ENCODE measurements at places on chromosomes 5 and 9.

- no peak for DNase-seq
Observed at GRCh38 chr9:99561509-99561917, 260.2 kb upstream of the NR4A3 start.

- DNase-seq: no peak
Observed at GRCh38 chr9:89502038-89502601, 4.2 kb upstream of the SEMA4D start.

DNA sequence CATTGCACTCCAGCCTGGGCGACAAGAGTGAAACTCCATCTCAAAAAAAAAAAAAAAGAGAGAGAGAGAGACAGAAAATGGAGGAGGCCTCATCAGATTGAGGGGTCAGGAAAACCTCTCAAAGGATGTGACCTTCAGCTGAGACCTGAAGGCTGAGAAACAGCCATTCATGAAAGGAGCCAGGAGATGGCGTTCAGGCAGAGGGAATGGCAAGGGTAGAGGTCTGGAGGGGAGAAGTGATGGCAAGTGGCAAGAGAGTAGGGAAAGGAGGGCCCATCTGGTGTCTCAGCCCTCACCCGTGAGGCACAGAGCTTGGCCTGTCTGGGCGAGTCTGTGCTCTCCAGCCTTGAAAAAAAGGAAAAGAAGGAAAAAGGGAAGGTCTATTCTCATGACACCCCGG lies 17.0 kb downstream of the CAMK2A start:
- peak; percentile 66 for DNase-seq

- no peak for DNase-seq
Observed at GRCh38 chr5:133729800-133730199, 117.5 kb upstream of the FSTL4 start.

GRCh38 chr9:132341177-132341840 lies 13.5 kb downstream of the SETX start:
- no peak for DNase-seq

DNA sequence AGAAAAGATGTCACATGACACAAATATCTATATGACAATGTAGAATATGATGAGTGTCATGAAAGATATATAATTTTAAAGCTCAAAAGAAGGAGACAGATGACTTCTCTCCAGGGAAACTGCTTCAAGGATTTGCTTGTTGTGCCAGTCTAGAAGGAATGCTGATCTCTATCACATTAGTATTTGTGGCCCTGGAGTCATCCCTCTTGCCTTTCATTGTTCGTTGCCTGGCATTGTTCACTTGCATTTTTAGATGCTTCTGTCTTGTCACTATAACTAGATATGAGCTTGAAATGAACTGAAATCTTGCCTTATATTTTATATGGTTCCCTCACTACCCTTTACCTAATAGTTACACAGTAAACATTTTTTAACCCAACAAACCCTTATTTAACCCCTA lies 207.5 kb downstream of the ZNF608 start:
- DNase-seq: no peak

GRCh38 chr5:20102293-20102692 lies 114.3 kb upstream of the CDH18 start:
- no peak for DNase-seq

DNA sequence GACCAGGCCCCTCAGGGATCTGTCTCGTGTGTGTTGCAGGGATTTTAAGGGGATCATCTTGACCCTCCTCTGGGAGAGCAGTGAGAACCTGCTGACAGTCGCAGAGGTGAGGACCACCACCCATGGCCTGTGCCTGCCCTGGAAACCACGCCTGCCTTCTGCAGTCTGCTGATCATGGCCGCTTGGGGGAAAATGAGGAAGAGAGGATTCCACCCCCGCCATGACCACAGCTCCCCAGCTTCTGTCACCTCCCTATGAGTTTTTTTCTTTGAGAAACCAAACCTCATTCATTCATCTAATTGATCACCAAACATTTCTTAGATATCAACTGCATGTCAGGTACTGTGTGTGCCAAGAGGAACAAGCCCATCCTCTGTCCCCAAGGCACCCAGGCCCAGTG lies 46.3 kb upstream of the TDRD7 start:
- no peak for DNase-seq

- no peak for DNase-seq
Observed at GRCh38 chr5:154221371-154221896, 30.9 kb downstream of the GALNT10 start.

- DNase-seq: no peak
Observed at GRCh38 chr5:53667621-53668020, 107.2 kb downstream of the NDUFS4 start.

GRCh38 chr5:177496727-177497291 lies 595 bp downstream of the PDLIM7 start:
- DNase-seq: peak; percentile 76

DNA sequence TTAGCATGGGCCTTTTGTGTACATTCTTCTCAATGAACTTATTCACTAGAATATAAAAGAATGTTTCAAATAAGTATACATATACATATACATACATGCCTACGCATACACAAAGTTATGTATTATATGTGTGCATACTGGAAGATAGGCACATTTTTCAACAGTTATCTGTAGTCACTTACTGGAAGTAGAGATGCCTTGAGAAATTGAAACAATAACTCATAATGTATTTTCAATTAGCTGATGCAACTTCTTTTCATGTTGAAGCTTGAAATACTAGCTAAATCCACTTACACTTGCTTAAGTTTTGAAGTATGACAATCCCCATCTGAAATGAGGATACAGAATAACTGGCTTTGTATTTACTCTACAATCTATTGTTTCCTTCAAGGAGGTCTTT lies 469.0 kb upstream of the PTGER4 start:
- no peak for DNase-seq

GRCh38 chr5:155895484-155895883 lies 431.5 kb upstream of the SGCD start:
- no peak for DNase-seq

DNA sequence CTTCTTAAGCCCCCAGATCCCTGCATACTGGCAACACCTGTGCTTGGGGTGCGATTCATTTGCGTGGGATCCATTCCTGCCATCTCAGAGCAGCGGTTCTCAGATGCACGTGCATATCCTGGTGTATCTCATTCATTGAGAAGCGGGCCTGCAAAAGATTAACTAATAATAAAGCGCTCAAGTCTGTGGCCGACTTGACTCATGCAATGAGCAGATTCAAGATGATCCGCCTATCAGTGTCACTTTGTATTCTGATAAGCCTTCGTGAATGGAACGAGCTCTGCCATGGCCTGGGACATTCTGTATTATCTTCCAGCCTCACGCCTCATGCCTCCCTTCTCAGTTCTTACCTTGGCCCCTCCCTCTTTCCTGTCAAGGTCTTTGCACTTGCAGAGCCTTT lies 22.3 kb downstream of the C1QTNF2 start:
- DNase-seq: no peak

DNA sequence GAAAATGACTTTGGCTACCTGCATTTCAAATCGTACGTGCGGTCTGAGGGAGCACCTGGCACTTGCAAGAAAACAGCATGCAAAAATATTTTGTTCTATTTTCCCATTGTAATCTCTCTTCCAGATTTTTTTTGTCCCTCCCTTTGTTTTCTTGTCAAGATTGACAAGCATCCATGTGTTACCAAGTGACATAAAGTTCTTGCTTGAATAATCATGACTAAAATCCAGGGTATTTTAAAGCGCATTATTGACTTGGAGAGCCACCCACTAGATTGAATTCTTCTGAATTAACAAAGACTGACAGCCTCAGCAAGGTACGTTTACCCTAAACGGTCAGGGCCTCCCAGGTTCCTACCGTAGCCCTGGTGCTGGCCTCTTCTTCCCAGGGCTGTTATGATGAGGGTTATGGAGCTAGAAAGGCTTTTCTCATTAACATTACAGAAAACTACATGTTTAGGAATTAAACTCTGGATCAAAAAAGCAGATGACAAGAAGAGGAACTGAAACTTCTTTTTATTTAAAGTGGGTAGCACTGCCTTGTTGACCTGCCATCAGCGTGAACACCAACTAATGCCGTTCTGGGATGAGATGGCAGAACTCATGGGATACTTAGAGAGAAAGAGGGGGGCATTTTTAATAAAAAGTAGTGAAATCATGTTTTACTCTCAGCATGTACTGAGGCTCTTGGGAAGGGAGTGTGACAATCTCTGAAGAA lies 297.0 kb downstream of the EFNA5 start:
- DNase-seq: no peak

DNA sequence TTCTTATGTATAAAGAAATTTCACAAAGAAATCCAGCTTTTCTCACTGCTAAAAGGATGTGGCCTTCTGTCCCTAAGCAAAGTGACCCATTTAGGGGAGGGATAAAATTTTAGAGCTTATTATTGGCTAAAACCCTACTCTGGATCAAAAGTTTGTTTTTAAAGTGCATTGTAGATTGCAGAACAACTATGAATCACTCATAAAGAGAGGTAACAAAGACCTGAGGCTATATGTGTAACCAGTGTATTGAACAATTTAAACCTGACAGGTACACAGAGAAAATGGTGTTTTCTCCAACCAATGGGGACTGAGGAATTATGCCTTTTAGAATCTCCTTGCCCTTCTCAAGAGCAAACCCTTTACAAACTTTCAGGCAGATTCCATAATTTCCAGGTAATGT lies 86.6 kb downstream of the MUSK start:
- no peak for DNase-seq

DNA sequence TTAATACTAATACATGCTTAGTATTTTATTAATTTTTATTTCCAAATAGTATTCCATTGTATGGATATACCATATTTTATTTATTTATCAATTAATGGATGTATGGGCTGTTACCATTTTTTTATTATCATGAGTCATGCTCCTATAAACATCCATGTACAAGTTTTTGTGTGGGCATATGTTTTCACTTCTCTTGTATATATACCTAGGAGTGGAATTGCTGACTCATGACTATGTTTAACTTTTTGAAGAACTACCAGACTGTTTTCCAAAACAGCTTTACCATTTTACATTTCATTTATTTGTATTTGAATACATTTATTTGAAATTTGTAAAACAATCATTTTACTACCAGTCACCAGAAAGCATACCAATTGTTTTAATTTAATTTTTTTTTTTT lies 14.1 kb upstream of the LRRC19 start:
- no peak for DNase-seq

- no peak for DNase-seq
Observed at GRCh38 chr9:78033870-78034269, 2.3 kb upstream of the GNAQ start.

DNA sequence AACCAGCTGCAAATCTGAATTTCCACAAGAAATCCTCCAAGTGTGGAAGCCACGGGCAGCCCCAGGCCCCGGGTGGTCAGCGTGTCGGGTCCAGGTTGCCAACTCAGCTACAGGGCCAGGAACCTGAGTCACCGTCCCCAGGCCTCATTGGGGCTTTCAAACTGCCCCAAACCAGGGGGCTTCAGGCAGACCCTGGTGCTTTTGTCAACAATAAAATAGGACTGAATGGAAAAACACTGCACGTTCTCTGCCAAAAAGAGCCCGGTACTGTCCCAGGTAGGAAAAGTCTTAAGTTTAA lies 24.0 kb downstream of the GFPT2 start:
- DNase-seq: no peak

GRCh38 chr5:176133289-176133870 lies 104.8 kb upstream of the SIMC1 start:
- no peak for DNase-seq

DNA sequence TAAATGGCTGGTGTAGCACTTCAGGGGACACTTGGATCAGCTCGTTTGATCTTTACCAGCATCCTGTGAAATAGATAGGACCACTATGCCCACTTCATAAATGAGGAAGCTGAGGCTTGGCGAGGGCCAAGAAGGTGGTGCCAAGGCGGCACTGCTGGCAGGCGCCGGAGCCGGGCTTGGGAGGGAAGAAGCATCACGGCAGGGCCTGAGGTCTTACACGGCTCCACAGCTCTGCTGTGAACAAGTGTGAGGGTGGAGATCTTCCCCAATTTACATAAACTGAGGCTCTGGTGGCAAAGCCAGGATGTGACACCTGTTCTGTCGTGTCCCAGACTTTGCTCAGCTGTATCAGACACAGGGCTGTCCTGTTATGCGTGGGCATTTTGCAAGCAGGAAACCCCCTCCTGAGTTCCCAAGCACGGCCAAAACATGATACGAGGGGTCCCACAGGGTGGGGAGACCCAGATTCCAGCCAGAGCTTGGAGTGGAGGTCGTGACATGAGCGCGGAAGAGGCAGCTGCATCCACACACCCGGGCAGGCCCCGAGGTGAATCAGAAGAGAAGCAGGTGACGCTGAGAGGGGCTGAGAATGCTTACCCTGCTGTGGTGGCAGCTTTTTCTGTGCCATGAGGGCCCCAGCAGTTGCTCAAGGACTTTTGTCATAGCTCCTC lies 117.5 kb upstream of the BOD1 start:
- no peak for DNase-seq

DNA sequence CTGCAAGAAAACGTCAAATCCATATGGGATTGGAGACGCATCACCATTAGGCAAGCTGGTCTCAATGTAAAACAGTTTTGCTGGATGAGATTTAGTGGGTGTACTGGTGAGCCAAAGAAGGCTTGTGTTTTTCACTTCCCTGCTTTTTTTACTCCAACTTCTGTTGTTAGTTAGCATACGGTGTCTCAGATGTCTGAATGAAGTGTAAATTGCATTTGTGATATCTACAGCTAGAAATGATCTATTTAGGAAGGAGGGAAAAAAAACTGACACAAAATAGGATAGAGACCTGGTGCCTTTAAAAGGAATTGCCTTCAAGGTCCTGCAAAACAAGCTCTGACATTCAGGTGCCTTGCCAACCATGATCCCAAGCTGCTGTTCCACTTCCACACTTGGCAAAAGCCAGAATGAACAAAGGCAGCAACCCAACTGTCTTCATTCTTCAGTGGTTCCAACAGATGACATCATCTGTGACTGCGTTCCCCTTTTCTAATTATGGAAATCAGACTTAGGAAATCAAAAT lies 104.2 kb upstream of the RAI14 start:
- DNase-seq: no peak

GRCh38 chr9:89710697-89711096 lies 105.9 kb downstream of the GADD45G start:
- DNase-seq: no peak

GRCh38 chr9:110125207-110125751 lies 82.7 kb downstream of the C9orf152 start:
- DNase-seq: no peak

DNA sequence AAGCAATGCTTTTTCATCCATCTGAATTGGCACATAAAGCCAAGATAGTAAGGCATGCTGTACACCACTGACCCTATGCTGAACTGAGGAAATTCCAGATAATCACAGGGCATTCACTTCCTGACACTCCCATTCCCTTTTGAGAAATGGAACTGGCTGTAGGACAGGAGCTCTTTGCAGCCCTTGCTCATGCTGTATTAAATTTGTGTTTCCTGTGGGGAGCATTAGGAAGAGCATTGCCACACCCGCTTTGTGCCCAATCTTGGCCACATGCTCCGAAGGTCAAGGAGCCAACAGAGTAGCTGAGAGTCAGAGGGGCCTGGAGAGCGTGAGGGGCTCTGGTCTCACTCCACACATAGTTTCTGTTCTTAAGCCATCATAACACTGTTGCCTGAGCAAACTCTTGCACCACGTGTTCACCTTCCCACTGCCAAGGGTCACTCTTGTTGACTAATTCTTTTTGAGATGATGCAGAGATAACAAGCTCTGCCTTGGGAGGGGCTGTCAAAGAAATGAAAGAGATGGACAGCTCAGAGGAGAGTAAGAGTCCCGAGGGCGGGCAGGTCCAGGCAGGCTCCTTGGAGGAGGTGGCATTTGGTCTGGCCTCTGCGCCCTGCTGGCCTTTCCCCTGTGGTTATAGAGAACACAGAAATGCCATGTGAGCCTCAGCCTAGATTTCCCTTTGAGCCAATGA lies 31.7 kb upstream of the ARAP3 start:
- peak; percentile 71 for DNase-seq

- DNase-seq: no peak
Observed at GRCh38 chr9:33375238-33375840, 27.0 kb downstream of the AQP7 start.
